ENCODE measurements at places on chromosomes 1 and 21. TPM values are rescaled to one million over a fixed set of nuclear protein-coding genes. Genes with fewer than 3 reads are reported as not detected.

DNA sequence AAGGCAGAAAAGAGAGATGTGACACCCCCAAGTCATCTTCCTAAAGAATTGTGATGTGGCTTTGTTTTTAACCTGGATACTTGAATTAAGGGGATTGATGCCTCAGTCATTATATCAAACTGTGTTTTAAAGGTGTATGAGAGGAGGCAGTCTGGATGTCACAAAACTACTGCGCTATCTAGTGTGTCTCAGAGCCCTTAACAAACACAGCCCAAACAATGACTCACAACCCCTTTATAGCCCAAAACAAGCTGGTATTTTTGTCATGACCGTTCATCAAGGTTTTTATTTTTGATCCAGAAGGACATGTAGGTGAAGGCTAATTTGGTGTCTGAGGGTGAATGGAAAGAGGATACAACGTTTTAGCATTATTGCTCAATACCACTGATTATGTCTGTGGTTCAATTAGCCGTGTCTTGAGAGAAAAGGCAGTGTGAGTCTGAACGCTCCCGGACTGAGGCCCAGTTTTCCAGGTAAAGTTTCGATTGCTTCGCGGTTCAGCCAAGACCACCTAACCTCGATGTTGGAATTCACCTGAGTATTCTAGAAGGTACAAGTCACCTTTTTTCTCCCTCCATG is 71.6 kb downstream of the SGIP1 start:
- no peak for DNase-seq

- no peak for DNase-seq
Measured at GRCh38 chr1:7380712-7381111, 390.4 kb upstream of the VAMP3 start.

DNA sequence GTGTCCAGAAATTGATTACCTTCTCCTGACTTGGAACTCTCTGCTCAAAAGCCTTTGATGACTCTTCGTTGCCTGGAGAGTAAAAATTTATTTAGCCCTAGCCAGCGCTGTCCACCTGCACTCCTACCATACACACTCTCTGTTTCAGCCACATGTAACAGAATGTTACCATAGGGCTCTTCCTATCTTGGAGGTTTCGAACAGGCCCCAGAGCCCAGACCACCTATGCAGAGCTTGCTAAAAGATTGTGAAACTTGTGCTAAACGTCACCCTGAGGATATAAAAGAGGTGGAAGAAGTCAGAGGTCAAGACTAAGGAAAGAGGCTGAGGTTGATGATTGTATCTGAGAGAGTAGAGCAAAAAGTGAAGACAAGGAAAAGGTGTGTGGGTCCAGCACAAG is 237.0 kb upstream of the HOOK1 start:
- no peak for DNase-seq

Gene LCE1E
- not detected for total RNA-seq

Gene NTNG1
- total RNA-seq, result not detected

GRCh38 chr1:210400043-210400840 is 71.5 kb downstream of the HHAT start:
- DNase-seq, result peak; percentile 46

DNA sequence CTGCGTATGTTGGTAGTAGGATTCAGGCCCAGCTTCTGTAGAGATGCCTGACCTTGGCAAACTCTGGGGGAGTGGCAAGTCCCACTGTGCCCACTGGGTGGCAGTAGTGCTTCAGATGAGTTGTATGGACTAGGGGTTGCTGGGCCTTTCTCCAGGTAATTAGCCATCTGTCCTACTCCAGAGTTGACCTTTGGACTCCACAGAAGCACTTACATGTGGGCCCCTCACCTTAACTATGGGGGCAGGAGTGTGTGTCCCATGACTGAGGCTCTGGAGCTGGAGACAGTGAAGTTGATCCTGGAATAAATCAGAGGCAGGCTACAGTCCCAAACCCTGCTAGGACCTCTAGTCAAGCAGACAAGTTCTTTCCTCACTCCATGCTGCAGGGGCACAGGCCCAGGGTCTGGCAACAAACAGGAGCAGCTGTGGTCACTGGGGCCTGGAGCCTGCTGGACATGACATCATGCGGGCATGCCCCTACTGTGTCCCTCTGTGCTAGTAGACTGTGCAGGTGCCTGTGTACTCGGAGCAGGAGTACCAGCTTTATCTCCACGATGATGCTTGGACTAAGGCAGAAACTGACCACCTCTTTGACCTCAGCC is 4.6 kb downstream of the DMAP1 start:
- DNase-seq, result peak; percentile 38

Gene ZYG11A
- total RNA-seq, result 0.05 TPM

GRCh38 chr1:60699325-60699724 is 383.0 kb upstream of the NFIA start:
- no peak for DNase-seq

Gene GSTM1
- not detected for total RNA-seq

Gene TSSK3
- 1.6 TPM for total RNA-seq

DNA sequence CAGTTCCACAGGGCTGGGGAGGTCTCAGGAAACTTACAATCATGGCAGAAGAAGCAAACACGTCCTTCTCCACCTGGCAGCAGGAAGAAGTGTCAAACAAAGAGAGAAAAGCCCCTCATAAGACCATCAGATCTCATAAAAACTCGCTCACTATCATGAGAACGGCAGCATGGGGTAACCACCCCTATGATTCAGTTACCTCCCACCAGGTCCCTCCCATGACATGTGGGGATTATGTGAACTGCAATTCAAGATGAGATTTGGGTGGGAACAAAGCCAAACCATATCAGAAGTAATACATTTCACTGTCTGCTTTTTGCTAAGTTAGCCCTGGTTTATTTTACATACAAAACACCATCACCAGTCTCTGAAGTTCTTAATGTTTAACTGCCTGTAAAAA is 68.5 kb downstream of the RBM11 start:
- no peak for DNase-seq

GRCh38 chr21:19535356-19535755 is 1131.8 kb upstream of the TMPRSS15 start:
- DNase-seq, result no peak

Data from HCT116 (cell line).